SK-N-MC (cell line): ENCODE measurements at places on chromosomes 12 and 14.
A peak's percentile ranks its signal among the peaks of the same experiment; 100 is the strongest.

DNA sequence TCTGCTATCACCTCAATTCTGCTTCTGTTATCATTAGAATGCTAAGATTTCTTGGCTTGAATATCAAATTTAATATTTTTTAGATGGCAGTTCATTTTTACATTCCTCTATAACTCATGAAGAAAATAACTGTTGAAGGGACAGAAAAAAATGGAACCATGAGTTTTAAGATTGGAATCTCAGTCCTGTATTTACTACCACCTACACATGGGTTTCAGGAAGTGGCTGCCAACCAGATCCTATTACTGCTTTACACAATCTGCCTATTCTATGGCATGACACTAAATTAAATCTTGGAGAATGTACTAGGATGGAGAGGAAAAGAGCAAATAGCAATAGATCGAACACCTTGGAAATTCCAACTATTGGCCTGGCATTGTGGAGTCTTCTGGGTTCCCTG lies 140.8 kb downstream of the DUSP6 start:
- DNase-seq: no peak

GRCh38 chr12:91507754-91508153 lies 325.1 kb upstream of the DCN start:
- DNase-seq: no peak

- peak; percentile 6 for DNase-seq
These were observed 34.8 kb downstream of the HIGD1C start for GRCh38 chr12:50986966-50987737.

DNA sequence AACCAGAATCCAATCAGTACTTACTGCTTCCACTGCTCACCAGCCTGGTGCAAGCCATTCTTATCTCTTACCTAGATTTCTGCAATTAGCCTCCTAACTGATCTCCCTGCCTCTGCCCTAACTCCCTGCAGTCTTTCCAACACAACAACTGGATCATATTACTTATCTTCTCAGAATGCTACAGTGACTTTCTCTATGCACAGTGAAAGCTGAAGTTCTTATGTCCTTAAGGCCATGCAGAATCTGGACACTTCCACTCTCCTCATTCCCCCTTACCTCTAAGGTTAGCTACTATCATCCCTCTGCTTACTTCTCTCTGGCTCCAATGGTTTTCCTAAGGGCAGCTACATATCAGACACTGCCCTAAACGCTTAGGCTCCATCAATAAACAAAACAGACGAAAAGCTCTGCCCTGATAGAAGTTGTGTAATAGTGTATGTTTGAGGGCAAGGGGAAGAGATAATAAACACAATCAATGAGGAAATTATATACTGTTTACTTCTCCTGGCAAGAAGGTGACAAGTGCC lies 4.0 kb downstream of the KTN1 start:
- no peak for DNase-seq

- no peak for DNase-seq
These were observed 67.8 kb upstream of the PYGL start for GRCh38 chr14:51012055-51012454.

GRCh38 chr12:119915894-119916510 lies 38.9 kb upstream of the CIT start:
- DNase-seq: no peak

- DNase-seq: no peak
These were observed 12.9 kb upstream of the RNASE12 start for GRCh38 chr14:20603813-20604690.

DNA sequence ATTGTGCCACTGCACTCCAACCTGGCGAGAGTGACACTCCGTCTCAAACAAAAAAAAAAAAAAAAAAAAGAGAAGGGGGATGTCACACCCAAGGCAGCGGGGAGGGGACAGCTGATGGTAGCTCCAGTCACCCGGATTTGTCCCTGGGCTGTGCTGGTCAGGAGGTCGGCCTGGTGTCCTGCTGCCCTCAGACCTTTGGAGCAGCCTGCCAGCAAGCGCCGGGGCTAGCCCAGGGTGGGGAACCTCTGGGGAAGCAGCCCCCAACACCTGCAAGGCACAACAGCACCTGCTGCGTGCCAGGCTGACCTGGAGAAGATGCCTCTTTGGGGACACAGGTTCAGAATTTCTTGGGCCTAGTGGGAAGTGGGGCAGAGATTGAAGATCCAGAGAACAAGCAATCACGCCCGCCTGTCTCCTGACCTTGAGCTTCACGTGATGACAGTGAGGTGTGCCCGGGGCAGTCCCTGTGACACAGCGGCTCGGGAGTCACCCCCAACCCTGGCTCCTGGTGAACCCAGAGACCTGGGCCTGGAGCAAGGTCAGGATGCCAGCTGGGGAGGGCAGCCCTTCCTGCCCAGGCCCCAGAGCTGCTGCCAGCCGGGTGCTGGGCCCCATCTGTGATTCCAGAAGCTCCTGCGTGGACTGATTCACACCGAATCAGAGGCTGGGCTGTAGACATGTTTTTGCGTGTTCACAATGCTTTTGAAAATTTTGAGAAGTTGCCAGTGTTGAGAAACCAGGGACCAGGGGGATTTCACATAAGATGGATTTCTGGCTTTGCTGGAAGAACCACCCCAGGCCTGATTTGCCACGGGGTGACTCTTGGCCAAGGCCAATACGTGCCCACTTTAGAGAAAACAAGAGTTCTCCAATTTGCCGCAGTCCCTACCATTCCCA lies 66.4 kb downstream of the RFLNA start:
- no peak for DNase-seq

- no peak for DNase-seq
These were observed 44.1 kb upstream of the JDP2 start for GRCh38 chr14:75383721-75384120.

- no peak for DNase-seq
These were observed 21.1 kb downstream of the CEP170B start for GRCh38 chr14:104885973-104886689.

DNA sequence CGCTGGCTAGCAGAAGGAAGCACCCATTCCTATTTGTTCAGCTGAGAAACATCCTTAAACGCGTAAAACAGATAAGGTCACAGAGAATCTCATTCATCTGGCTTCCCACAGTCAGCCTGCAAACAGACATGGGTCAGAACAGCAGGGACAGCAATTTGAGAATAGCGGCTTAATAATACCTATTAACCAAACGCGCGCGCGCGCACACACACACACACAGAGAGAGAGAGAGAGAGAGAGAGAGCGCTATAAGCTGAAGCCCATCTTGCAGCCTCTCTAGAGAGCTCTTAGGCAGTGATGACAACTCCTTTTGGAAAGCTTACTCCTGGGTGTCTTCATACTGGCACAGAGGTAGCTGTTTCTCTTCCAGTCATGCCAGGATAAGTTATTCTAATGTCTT lies 26.4 kb downstream of the TMEM132D start:
- DNase-seq: no peak

- no peak for DNase-seq
These were observed 169.5 kb downstream of the CHST11 start for GRCh38 chr12:104626069-104626837.

DNA sequence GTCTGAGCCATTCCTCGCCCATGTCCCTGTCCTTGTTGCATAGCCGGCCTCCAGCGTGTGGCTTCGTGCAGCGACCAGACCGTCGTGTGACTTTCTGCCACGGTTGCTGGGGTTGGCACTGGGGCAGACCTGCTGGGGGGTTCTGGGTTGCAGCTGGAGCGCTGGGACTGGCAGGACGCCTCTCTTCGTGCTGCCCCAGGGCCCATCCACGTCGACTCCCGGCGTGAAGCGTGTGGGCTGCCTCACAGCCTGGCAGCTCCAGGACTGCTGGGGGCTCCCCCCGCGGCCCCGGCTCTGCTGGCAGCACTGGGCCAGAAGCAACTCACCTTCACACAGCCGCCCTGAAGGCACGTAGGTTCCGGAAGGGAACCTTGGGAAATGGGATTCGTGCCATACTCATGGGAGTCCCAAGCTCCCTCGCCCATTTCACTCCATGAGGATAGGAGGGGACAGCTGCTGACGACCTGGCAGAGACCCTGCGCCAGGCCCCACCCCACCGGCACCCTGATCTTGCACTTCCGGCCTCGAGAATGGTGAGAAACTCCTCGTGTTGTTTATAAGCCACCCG lies 51.9 kb downstream of the GALNT9 start:
- DNase-seq: no peak

DNA sequence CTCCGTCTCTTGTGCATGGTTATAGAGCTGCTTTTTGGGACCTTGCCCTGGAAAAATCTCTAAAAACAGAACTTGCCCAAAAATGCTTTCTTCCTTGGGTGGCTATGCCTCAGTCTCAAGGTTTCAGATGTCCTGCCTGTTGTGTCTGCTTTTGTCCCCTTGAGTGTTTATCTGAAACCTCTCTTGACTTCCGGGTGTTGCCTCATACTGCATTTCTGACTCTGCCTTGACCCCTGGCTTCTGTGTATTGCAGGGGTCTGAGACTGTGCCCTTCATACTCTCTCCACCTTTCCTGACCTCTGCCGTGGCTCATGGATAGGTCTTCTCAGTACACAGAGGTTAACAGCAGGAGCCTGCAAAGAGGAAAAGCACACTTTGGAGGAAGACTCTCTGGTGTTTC lies 124.8 kb upstream of the NTF3 start:
- DNase-seq: no peak

GRCh38 chr12:106602076-106602475 lies 19.3 kb downstream of the RFX4 start:
- DNase-seq: no peak

DNA sequence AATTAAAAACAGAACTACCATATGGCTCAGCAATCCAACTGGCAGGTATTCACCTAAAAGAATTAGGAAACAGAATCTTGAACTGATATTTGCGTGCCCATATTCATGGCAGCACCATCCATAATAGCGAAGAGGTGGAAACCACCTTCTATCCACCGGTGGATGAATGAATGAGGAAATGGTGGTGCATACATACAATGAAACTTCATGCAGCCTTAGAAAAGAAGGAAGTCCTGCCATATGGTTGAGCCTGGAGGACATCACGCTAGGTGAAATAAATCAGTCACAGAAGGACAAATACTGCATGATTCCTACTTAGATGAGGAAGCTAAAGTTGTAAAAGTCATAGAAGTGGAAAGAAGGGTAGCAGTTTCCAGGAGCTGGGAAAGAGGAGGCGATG lies 6.6 kb downstream of the TCL1A start:
- DNase-seq: no peak

DNA sequence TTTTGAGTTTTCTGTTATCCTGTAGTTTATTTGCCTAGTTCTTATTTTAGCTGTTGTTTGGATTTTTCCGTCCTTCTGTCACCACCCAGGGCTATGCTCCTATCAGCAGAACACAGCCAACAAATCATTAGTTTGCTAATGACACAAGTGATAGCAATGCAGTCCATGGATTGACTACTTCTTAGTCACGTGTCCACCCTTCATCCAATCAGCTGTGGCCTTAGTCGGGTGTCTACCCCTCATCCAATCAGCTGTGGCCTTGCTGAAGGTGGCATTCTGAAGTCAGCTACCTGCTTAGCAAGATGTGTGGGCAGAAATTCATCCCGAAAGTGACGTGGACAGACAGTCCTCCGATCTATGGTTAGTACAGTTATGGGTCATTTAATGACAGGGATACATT lies 182.3 kb downstream of the GALC start:
- DNase-seq: no peak

GRCh38 chr12:67348683-67349082 lies 79.5 kb downstream of the CAND1 start:
- no peak for DNase-seq

- no peak for DNase-seq
These were observed 847 bp upstream of the WNT10B start for GRCh38 chr12:48972213-48972951.

GRCh38 chr14:82911930-82912329 lies 1378.3 kb upstream of the SEL1L start:
- DNase-seq: peak; percentile 3

DNA sequence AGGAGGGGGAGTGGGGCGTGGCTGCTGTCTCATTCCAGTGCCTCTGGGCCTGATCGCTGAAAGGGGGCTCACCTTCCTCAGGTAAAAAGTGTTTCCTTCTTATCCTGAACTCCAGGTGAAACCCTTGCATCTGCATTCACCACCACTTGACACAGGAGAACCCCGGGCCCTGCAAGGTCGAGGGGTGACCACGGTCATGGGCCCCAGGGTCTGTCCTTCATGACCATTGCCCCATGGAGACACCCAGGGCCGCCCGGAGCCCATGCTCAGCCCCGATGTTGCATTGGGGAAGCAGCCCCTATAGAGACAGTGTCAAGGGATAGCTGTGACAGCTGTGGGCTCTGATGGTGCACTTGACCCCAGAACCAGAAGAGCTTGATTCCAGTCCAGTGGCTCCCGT lies 34.4 kb upstream of the DYNC1H1 start:
- no peak for DNase-seq

DNA sequence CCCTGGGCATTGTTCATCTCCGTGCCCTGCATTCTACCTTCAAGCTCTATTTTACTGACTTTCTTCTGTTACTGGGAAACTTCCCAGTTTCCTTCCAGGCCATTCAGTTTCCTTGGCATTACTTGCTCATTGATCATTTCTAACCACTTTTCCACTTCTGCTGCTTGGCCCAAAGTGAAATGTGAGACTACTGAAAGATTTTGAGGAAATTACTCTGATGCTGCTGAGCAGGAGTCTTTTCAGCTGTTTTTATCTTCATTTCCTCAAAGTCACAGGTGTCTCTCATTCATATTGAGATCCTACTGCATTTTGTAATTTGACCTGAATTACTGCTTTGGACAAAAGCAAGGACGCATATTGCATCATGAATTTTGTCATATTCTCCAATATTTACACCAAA lies 26.4 kb upstream of the DBX2 start:
- no peak for DNase-seq

GRCh38 chr12:45966486-45966885 lies 23.9 kb downstream of the SCAF11 start:
- no peak for DNase-seq

DNA sequence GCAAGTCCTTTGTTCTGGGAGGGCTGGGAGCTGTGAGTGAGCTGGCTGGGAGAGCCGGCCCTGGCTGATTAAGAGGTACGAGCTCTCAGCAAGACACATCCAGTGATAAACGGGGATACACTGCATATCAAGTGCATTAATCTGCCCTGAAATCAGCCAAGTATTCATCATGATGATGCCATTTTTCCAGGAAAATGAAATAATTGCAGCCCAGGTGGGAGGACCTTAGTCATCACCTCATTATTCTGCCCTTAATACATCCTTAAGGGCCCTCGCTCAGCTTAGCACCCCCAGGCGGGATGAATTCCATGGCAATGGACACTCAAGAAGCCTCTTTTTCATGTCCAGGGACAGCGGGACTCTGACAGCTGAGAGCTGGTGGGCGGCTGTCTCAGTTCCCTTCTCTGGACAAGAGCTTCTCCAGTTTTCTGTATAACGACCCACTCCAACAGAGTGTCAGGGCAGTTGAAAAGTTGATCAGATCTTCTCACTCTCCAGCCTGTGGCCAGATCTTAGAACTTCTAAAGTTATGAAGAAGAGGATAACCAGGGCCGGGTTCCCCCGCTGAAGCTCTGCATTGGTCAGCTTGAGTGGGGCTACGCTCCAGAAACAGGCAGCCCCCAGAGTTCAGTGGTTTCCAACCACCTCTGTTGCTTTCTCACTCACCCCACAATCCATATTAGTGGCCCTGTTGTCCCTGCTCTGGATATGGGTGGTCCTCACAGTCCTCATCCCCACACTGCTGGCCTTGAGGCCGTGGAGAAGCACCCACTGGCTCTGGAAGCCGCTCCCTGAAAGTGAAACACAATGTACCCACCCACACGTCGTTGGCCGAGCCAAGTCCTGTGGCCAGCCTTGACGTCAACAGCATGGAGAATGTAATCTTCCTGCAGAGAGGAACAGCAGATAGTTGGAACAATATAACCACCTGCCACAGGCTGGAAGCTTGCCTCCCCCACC lies 306.2 kb upstream of the DIO3 start:
- no peak for DNase-seq

GRCh38 chr14:102264355-102264754 lies 40.6 kb downstream of the MOK start:
- no peak for DNase-seq
